ENCODE measurements at places on chromosomes 4 and X. TPM values are rescaled to one million over a fixed set of nuclear protein-coding genes. Genes with fewer than 3 reads are reported as not detected.

The SPINK2 gene
- total RNA-seq, result not detected

The NPFFR2 gene
- total RNA-seq, result not detected

The CA5B gene
- total RNA-seq, result 1.5 TPM

The SPANXA1 gene
- not detected for total RNA-seq

- H3K36me3 ChIP-seq, result no peaks in the 10 kb centered on the region
- H3K27ac ChIP-seq, result no peak overlapping the region
- no peak for DNase-seq
- H3K4me1 ChIP-seq, result no peaks in the 10 kb centered on the region
Measured at GRCh38 chrX:132592880-132593279, 104.0 kb upstream of the MBNL3 start.

DNA sequence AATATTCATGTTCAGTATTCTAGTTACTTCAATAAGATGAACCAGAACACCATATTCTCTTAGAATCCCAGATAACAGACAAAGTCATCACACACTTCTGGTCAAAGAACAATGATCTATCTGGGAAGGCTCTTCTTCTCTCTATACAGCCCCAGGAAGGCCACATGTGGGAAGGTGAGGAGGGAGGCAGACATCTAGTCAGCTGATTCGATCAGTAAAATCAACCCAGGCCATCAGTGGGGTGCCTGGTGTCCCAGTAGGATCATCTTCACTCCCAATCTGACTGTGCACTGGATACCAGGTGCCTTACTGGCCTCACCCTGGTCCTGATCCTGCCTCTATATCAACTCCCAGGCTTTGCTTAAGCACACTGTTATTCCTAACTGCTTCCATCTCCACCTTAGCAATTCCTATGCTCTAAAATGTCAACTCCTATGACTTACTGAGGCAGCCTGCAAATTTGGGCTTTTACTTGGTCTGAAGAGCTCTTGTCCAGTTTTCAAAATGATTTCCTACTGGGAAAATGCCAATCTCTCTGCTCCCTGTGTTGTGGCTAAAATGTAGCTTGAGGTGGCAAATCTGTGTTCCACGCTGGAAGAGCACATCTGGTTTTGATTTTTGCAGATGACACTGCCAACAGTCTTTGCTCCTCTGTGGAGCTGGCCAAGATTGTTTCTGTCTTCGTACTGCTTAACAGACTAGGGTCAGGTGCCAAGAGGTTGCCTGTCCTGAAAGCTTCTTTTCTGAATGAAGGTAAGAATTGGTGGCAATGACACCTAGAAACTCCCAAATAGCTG, 128.7 kb downstream of the MGST2 start:
- no peak overlapping the region for H3K27ac ChIP-seq
- no peak overlapping the region for H3K4me3 ChIP-seq
- no peak for DNase-seq
- H3K27me3 ChIP-seq, result no peaks in the 10 kb centered on the region
- peaks cover 23% of the 10 kb centered on the region for H3K4me1 ChIP-seq

DNA sequence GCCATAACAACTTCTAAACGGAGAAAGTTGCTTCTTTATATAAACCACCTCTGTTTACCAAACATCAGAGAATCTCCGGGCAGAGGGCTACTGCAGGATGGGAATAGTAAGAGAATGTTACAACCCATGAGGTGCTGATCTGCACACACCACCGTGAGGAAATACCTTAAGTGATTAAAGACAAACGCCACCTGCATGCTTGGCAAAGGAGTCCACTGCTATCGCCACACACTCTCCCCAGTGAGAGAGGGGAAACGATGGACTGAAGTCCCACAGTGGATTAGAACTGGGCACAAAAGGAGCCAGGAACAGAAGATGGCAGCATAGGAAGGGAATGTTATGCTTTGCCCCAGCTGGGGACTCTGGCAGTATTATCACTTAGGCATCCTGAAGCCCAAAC, 15.6 kb downstream of the MAML3 start:
- H3K27ac ChIP-seq, result no peak overlapping the region
- H3K36me3 ChIP-seq, result no peaks in the 10 kb centered on the region
- H3K4me1 ChIP-seq, result peaks cover 8% of the 10 kb centered on the region

DNA sequence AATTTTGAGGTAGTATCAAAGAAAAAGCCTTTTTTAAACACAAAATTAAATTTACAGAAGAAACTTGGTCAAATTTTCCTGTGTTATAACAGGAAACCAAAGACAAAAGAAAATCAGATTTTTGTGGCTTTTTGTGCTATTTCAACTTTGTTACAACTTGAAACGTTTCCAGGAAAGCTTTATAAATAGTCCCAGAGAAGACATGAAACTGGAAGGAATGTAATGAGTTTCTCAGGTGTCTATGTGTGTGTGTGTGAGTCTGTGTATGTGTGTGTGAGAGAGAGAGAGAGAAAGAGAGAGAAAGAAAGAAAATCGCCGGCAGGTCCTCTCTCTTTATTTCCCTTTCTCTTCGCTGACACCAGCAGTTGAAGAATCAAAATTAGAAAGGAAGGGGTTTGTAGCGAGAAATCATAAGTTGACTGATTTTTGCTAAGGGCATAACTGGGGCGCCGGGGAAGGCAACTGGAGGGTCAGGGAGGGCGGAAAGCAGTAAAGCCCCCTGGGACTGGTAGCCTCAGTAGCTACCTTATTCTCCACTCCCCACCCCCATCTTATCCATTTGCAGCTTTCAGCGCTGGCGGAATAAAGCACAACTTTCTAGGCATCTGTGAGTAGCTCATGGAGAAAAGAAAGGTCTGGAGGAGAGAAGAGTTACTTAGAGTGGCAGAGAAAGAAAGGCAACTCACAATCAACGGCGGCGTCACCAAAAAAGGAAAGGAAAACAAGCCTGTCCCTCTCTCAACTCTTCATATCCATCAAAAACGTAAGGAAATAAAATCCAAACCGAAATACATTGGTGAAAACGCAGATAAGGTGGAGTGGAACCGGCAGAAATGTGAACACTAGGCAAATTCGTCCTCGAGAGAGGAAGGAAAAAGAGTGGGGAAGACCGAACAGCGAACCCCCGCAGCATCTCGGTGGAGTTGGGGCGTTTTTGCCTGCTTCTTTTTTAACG, 1.3 kb downstream of the TMEM47 start:
- H3K27ac ChIP-seq, result peak overlapping the region; percentile 89
- no peak for DNase-seq
- no peaks in the 10 kb centered on the region for H3K4me1 ChIP-seq
- peak overlapping the region; percentile 75 for H3K4me3 ChIP-seq
- H3K27me3 ChIP-seq, result peaks cover 11% of the 10 kb centered on the region

DNA sequence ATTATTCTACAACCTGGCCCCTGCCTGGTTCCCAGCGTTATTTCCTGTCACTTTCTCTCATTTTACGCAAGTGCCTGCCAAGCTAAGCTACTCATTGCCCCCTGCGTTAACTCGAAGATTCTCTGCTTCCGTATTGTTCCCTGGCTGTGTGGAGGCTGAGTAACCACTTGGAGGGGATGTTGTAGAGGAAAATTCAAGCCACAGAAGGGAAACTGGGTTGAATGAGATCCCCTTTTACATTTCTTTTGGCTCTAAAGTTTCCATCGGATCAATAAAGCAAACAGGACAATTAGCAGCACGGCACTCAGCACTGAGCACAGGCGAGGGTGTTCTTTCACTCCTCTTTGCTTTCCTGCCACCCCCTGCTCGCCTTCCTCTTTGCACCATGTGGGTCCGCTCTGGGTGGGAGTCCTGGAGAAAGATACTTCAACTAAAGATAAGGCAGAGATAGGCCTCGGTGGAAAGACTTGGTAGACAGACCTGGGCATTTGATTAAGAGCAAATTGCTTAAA, 4.2 kb upstream of the TMSB4X start:
- H3K27ac ChIP-seq, result peak overlapping the region; percentile 99
- H3K4me3 ChIP-seq, result no peak overlapping the region
- no peak for DNase-seq
- H3K36me3 ChIP-seq, result no peaks in the 10 kb centered on the region
- no peaks in the 10 kb centered on the region for H3K4me1 ChIP-seq

DNA sequence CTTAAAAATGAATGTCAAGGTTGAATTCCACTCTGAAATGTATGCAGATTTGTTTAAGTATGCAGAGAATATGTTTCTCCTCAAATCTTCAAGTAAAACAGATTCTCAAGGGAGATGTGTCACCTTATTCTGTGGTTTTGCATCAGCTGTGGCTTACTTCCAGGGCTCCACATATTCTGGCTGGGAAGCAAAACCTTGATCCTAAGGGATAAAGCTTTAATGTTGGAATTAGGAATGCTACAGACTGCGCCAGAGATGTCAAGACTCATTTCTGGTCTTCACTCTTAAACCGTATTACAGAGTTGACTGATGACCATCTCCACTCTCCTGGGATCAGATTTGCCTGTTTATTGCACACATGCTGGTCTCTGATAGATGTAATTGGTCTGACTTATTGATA, 143.9 kb upstream of the DIPK2B start:
- H3K36me3 ChIP-seq, result no peaks in the 10 kb centered on the region
- H3K4me3 ChIP-seq, result no peak overlapping the region
- H3K4me1 ChIP-seq, result no peaks in the 10 kb centered on the region

- H3K27ac ChIP-seq, result peak overlapping the region; percentile 78
- no peak for DNase-seq
- no peaks in the 10 kb centered on the region for H3K36me3 ChIP-seq
- H3K27me3 ChIP-seq, result no peaks in the 10 kb centered on the region
- peaks cover 60% of the 10 kb centered on the region for H3K4me1 ChIP-seq
- H3K4me3 ChIP-seq, result no peak overlapping the region
Measured at GRCh38 chrX:154727871-154728270, 23.0 kb downstream of the GAB3 start.

GRCh38 chr4:20493761-20494353, 206.4 kb upstream of the PACRGL start:
- no peaks in the 10 kb centered on the region for H3K36me3 ChIP-seq
- no peak overlapping the region for H3K27ac ChIP-seq
- no peaks in the 10 kb centered on the region for H3K4me1 ChIP-seq
- no peak for DNase-seq
- H3K27me3 ChIP-seq, result no peaks in the 10 kb centered on the region

- H3K4me1 ChIP-seq, result peaks cover 85% of the 10 kb centered on the region
- peaks cover 15% of the 10 kb centered on the region for H3K36me3 ChIP-seq
- no peaks in the 10 kb centered on the region for H3K27me3 ChIP-seq
- DNase-seq, result peak; percentile 53
Measured at GRCh38 chr4:2858451-2859217, 15.0 kb downstream of the ADD1 start.

DNA sequence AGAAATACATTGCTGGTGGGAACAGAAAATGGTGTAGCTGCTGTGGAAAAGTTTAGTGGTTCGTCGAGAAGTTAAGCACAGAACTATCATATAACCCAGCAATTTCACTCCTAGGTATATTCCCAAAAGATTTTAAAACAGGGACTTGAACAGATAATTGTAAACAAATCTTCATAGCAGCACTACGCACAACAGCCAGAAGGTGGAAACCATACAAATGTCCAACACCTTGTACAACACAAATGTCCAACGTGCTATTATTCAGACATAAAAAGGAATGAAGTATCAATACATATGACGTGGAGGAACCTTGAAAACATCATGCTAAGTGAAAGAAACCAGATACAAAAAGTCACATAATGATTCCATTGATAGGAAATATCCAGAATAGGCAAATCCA, 37.9 kb downstream of the CUL4B start:
- no peak for DNase-seq
- no peak overlapping the region for H3K27ac ChIP-seq
- no peak overlapping the region for H3K4me3 ChIP-seq
- H3K36me3 ChIP-seq, result no peaks in the 10 kb centered on the region
- H3K27me3 ChIP-seq, result no peaks in the 10 kb centered on the region

DNA sequence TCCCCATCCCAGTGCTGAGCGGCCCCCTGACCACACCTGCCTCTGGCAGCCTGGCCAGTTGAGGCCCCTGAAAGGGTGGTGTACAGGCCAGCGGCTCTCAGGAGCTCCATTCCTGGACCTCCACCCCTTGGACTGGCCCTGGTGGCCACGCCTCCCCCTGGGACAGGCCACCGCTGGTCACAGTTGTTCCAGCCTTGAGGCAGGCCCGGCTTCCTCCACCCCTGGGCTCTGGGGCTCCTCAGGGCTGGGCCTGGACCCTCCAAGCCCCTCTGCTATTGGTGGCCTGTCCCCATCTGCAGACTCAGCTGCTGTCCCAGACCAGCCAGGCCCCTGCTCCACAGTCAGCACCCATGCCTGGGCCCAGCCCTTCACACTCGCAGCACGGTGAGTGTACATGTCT, 93.2 kb upstream of the NKX1-1 start:
- H3K27me3 ChIP-seq, result no peaks in the 10 kb centered on the region
- no peak overlapping the region for H3K4me3 ChIP-seq
- H3K27ac ChIP-seq, result no peak overlapping the region
- no peaks in the 10 kb centered on the region for H3K36me3 ChIP-seq
- peaks cover 5% of the 10 kb centered on the region for H3K4me1 ChIP-seq

- no peak overlapping the region for H3K4me3 ChIP-seq
- no peaks in the 10 kb centered on the region for H3K27me3 ChIP-seq
- H3K4me1 ChIP-seq, result no peaks in the 10 kb centered on the region
- peaks cover 76% of the 10 kb centered on the region for H3K36me3 ChIP-seq
- H3K27ac ChIP-seq, result no peak overlapping the region
Measured at GRCh38 chr4:24831637-24832036, 36.3 kb downstream of the SOD3 start.

DNA sequence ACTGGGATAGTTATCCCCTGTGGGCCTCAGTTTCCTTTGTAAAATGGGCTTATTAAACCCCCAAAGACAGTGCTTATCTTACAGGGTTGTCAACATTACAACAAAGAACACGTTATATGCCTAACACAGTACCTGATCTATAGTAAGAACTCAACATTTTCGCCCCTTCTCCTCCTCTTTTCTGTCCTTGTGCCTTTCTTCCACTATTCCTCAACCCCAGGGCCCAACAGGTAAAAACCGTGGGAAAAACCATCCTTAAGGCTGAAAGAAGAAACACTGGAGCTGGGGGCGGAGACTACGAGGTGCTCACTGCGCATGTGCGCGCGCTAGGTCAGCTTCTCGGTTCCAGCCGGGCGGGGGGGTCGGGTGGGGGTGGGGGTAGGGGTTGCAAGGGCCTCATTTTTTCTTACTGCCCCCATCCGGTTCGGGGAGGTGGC, 426 bp upstream of the XIAP start:
- peaks cover 4% of the 10 kb centered on the region for H3K4me1 ChIP-seq
- H3K27ac ChIP-seq, result peak overlapping the region; percentile 95
- no peak for DNase-seq
- H3K27me3 ChIP-seq, result no peaks in the 10 kb centered on the region
- no peaks in the 10 kb centered on the region for H3K36me3 ChIP-seq

- no peak overlapping the region for H3K27ac ChIP-seq
- no peak overlapping the region for H3K4me3 ChIP-seq
- H3K27me3 ChIP-seq, result no peaks in the 10 kb centered on the region
- H3K4me1 ChIP-seq, result no peaks in the 10 kb centered on the region
- no peaks in the 10 kb centered on the region for H3K36me3 ChIP-seq
- DNase-seq, result no peak
Measured at GRCh38 chrX:94400488-94400887, 726.5 kb downstream of the FAM133A start.

- peaks cover 9% of the 10 kb centered on the region for H3K4me1 ChIP-seq
- H3K4me3 ChIP-seq, result no peak overlapping the region
- H3K27me3 ChIP-seq, result no peaks in the 10 kb centered on the region
- DNase-seq, result no peak
- H3K27ac ChIP-seq, result no peak overlapping the region
- H3K36me3 ChIP-seq, result peaks cover 31% of the 10 kb centered on the region
Measured at GRCh38 chrX:16836371-16836770, 33.8 kb downstream of the RBBP7 start.
